Iris pigment epithelial cell (primary cell): ENCODE measurements at places on chromosomes 4 and X.
A peak's percentile ranks its signal among the peaks of the same experiment; 100 is the strongest.

- DNase-seq, result peak; percentile 58
Measured at GRCh38 chr4:109977854-109978501, 65.3 kb downstream of the EGF start.

- DNase-seq, result no peak
Measured at GRCh38 chrX:115021121-115021520, 3.7 kb upstream of the IL13RA2 start.

- peak; percentile 78 for DNase-seq
Measured at GRCh38 chr4:138090150-138090917, 151.8 kb downstream of the SLC7A11 start.

GRCh38 chr4:133152831-133153481 is 3.9 kb downstream of the PCDH10 start:
- DNase-seq, result no peak

DNA sequence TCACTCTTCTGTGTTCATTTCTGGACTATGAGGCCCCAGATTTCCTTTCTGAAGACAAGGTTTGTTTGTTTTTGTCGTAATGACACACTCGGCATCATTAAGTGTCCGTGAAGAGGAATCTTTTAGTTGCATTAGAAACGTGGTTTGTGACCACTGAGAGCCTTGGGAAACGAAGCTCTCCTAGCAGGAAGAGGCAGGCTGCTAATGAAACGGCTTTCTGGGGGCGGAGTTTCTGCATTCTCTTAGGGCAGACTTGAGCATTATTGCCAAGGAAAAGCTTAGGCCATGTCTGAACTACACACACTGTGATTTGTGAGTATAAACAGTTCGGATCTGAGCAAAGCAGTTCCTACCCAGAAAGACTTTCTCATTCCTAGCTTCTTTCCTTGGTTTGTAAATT is 64.0 kb downstream of the SOX3 start:
- DNase-seq, result no peak

GRCh38 chr4:80219301-80220025 is 22.2 kb downstream of the PRDM8 start:
- peak; percentile 36 for DNase-seq

GRCh38 chrX:111881715-111882114 is 5.7 kb downstream of the TRPC5OS start:
- no peak for DNase-seq

DNA sequence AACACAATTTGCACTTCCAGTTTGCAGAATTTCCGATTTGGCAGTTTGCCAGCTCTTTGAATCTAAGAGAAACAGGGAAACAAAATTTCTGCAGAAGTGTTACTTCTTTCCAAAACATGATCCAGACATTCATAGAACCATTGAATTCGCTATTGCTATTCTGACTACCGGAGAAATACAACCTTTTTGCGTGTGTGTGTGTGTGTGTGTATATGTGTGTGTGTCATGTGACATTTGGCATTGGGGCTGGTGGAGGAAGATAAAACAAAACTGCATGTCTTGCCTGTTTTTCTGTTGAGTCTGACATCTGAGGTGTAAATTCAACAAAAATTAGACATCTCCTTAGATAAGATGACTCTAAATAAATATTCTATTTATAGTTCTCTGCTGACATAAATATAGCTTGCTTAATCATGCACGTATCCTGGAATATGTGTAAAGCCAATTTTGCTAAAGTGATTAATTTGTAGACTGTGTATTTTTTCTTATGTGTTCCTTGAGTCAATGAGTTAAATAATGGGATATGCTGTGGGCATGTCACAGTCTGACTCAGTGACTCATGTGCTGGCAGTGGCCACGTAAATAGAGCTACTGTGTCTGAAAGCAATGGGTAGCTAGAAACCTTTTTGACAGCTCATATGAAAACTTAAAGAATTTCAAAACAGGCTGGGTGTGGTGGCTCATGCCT is 98.9 kb downstream of the HPGD start:
- peak; percentile 81 for DNase-seq

DNA sequence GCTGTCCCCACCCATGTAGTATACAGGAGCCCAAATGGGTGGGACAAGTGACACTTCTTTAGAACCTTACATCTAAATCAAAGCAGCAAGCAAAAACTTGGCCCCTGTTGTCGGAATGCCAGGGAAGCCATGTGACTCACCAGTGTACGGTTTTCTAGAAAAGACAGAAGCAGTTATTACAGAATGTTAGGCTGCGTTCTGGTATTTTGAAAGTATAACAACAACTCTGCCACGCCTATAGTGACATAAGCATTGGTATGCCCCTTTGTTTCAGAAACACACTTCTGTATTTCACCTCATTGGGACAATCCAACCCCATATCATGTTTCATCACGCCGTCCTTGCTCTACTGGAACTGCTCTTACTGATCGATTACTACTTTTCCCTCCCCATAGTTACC is 14.8 kb downstream of the PDHA1 start:
- DNase-seq, result peak; percentile 25

DNA sequence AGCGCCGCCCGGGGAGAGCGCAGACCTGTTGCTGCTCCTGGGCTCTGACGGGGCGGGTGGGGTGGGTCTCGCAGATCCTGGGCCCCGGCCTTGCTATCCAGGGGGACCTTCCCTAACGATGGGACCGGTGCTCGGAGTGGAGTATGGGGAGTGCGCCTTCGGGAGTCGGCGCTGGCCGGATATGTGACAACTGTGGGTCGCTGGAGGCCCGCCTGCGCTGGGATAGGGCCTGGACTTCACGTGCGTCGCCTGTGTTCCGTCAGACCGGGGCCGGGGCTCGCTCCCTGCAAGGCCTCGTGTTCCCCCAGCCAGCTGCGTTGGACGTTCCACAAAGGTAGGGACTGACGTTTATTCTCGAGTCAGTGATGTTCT is 1.3 kb downstream of the TBL1X start:
- peak; percentile 31 for DNase-seq

- DNase-seq, result peak; percentile 50
Measured at GRCh38 chr4:131488772-131489171, 1660.3 kb upstream of the PCDH10 start.

GRCh38 chr4:38368613-38369012 is 295.4 kb upstream of the KLF3 start:
- DNase-seq, result peak; percentile 53

DNA sequence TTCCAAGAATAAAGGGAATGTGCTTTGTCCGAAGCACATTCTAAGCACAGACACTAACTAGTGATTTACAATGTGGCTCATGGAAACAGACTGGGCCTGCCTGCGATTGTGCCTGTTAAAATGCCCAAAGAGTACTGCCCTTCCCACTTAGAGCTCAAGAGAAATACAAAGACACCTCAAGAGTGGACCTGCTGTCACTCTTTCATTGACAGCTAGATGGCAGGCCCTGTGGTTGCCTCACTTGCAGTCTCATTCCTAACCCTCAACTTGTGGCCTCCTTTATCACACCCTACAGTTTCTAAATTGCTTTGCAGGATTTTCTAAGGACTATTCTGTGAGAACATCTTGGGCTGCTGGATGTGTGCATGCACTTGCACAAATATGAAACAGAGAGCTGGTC is 331.0 kb upstream of the EMCN start:
- no peak for DNase-seq
